Umbilical cord (tissue), 2 donors: ENCODE measurements at places on chromosomes 2 and 18.

- no peak for DNase-seq
These were observed 31.0 kb downstream of the TMEM87B start for GRCh38 chr2:112085916-112086669.

GRCh38 chr2:124201713-124202112 is 176.6 kb downstream of the CNTNAP5 start:
- DNase-seq = no peak

DNA sequence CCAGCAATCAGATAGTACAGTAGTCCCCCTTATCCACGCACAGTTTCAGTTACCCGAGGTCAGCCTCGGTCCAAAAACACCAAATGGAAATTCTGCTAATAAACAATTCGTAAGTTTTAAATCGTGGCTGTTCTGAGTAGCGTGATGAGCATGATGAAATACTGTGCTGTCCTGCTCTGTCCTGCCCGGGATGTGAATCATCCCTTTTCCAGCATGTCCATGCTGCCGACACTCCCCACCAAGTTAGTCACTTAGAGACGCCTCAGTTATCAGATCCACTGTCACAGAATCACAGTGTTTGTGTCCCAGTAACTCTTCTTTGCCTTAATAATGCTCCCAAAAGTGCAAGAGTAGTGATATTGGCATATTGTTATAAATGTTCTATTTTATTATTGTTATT is 62.1 kb downstream of the MEX3C start:
- no peak for DNase-seq

DNA sequence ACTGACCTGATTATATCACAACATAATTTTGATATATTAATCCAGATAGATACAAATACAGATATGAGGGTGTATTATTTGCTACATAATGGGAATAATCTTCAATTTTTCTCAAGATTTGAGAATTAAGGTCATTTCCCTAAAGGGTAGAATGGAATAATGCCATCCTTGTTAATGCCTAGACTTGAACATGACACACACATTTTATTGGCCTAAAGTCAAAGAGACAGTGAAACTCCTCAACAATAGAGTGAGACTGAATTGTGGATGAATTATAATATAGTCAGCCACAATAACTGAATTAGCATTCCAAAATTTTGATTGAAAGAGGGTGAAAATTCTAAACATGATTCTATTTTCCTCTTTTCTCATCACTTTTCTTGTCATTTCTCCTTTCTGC is 506.0 kb upstream of the CDH2 start:
- no peak for DNase-seq

- peak; percentile 23 for DNase-seq
These were observed 662 bp downstream of the ACVR2A start for GRCh38 chr2:147845411-147845971.
